Activated CD8-positive, alpha-beta memory T cell treated with anti-CD3 and anti-CD28 coated beads for 4 hours (primary cell): ENCODE measurements at places on chromosomes 4 and X.

- DNase-seq, result no peak
Measured at GRCh38 chrX:5632061-5632614, 596.5 kb downstream of the NLGN4X start.

GRCh38 chrX:29488919-29489318, 726.4 kb upstream of the MAGEB2 start:
- no peak for DNase-seq

GRCh38 chrX:153459986-153460385, 10.4 kb downstream of the HAUS7 start:
- DNase-seq, result no peak

- no peak for DNase-seq
Measured at GRCh38 chr4:129978315-129978714, 882.4 kb downstream of the C4orf33 start.

GRCh38 chr4:53050361-53050774, 188.3 kb downstream of the RASL11B start:
- no peak for DNase-seq

GRCh38 chrX:9789555-9789954, 3.3 kb downstream of the SHROOM2 start:
- no peak for DNase-seq

- DNase-seq, result no peak
Measured at GRCh38 chr4:104210420-104210819, 284.3 kb downstream of the CXXC4 start.
